ENCODE measurements at places on chromosomes 11 and 22.

GRCh38 chr22:30821863-30822215 lies 127.2 kb downstream of the OSBP2 start:
- DNase-seq, result no peak

DNA sequence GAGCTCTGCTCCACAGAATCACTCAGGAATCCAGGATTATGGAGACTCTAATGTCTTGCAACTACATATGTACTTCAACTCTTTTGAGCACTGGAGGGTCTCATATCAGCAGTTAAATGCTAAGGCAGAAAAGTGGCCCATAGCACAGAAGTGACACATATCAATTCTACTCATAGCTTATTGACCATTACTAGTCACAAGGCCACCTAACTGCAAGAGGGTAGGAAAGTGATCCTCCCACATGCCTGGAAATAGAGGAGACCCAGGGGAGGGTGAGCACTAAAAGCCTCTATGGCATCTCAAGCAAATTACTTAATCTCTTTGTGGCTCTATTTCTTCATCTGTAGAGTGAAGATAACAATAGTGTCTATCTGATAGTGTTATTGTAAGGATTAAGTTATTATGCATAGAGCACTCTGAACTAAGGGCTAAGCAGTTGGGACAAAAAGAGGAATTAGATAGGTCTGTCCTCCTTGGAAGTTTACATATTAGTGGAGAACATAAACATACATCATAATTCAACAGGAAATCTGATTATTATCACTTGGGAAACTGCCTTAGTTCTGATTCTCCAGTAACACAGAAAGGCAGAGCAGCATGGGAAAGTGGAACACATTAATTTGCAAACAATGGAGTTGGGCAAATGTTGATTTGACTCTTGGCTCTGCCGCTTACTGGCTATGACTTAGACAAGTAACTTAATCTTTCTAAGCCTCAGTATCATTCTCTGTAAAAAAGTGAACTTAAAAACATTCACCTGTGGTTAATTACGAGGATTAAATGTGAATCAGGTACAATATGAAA lies 25.1 kb upstream of the USP47 start:
- no peak for DNase-seq

GRCh38 chr22:36745301-36745995 lies 30.5 kb downstream of the IFT27 start:
- DNase-seq, result no peak

- no peak for DNase-seq
These were observed 178.2 kb upstream of the TMEM45B start for GRCh38 chr11:129637473-129637872.

- DNase-seq, result no peak
These were observed 56.2 kb downstream of the NFAM1 start for GRCh38 chr22:42375982-42376381.

GRCh38 chr11:1592628-1593027 lies 5.5 kb downstream of the KRTAP5-2 start:
- no peak for DNase-seq

DNA sequence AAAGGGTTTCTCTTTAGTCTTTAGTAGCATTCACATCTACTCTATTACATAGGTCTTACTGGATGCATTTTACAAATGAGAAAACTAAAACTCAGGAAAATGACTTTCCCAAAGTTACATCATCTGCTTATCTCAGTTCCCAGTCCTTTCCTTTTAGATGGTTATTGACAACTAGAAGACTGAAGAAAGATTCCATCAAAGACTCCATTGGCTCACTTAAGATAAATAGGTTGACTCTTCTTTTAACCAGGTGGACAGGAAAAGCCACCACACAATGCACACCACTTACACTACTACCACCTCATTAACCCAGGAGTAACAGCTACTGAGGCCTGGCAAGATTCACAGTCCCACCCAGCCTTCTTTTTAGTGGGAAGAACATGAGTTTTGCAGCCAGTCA lies 123.6 kb downstream of the TRIM44 start:
- DNase-seq, result no peak

- DNase-seq, result no peak
These were observed 122.8 kb downstream of the FAT3 start for GRCh38 chr11:92347454-92347853.

- no peak for DNase-seq
These were observed 846.4 kb downstream of the DLG2 start for GRCh38 chr11:84780689-84781293.

GRCh38 chr11:1470681-1471611 lies 15.6 kb downstream of the MOB2 start:
- no peak for DNase-seq

- no peak for DNase-seq
These were observed 48.7 kb upstream of the TEAD1 start for GRCh38 chr11:12625438-12626071.

DNA sequence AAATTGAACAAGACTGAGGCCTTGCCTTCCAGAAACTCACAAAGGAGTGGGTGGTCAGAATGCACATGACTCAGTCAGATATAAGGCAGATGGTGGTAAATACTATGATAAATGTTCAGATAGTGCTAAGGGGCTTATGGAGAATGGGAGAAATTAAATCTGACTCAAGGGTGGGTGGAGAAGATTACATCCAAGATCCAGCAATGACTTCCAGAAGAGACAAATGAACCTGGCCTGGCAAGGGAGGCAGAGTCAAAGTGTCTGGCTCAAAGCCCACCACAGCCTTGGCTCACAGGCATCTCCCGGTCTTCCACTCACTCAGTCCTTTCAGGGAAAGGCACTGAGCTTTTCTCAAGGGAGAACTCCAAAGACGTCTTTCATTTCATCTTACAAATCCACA lies 6.1 kb upstream of the ZBTB16 start:
- no peak for DNase-seq

DNA sequence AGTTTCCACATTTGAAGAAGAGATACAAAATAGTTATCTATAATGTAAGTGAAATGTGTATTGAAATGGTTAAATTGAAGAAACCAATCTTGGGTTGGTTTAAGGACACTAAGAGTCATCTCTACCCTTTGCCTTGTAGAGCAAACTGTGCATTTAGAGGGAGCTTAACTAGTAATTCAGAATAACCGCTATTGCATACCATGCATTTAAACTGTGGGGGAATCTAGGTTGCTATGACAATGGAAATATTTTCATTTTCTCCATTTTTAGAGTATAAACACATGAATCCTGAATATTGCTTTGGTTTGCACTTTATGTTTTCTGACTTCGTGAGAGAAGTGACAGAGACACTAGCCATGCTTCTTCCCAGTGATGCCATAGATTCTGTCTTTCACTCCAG lies 39.7 kb downstream of the FAT3 start:
- no peak for DNase-seq

DNA sequence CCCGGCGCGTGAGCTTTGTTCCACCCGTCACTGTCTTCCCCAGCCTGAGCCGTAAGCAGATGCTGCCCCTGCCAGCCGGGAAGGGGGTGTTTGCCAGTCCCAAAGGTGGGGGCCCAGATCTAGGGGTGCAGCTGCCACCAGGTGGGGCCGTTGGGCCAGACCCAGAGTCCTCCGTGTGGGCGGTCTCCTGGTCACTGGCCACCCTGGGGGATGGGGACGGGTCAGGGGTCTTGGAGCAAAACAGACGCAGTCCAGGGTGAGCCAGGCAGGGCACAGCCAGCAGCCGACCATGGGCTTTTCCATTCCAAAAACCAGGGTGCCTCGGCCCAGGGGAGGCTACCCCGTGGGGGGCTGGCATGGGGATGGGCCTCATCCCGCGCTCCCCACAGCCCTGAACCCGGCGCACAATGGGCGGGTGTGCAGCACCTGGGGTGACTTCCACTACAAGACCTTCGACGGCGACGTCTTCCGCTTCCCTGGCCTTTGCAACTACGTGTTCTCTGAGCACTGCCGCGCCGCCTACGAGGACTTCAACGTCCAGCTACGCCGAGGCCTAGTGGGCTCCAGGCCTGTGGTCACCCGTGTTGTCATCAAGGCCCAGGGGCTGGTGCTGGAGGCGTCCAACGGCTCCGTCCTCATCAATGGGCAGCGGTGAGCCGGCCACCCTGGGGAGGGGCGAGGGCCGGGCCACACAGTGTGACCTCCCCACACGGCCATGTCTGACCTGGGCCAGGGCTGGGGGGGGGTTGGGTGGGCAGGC lies 3.5 kb downstream of the MUC5B start:
- DNase-seq, result peak; percentile 35

- DNase-seq, result no peak
These were observed 19.4 kb upstream of the MYEOV start for GRCh38 chr11:69274531-69275016.
